ENCODE measurements at places on chromosomes 1 and 21.

GRCh38 chr1:18145851-18146618, 38.4 kb downstream of the IGSF21 start:
- DNase-seq, result no peak

DNA sequence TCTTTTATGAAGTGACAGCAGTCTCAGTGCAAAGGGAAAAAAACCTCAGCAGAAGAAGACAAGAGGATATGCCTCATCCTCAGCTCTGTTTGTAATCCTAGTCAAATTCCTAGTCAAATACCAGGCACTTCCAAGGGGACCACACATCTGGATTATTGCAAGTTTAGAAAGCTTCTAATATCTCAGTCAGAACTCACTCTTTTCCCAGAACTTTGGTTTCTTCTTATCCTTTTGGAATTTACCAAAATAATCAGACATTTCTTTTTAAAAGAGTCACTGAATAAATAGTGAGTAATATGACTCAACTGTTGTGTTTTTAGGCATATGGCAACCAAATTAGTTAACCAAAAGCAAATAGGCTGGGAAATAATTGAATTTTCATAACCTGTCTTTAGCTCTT, 47.8 kb downstream of the PRRX1 start:
- no peak for DNase-seq

DNA sequence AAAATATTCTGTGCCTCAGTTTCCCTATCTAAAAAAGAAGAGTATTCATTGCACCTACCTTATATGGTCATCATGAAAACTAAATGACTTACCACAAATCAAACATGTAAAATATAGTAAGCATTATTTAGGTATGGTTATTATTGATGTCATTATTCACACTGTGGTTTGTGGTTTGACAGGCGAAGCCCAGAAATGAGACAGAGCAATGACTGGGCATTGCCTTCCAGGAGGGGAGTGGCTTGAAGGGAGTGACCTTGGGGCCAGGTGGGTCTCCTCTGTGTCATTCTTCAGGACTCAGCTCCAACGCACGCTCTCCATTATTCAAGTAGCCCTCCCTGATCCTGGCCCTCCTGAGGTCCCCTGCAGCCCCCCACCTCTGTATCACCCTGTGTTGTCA, 133.7 kb downstream of the DMRTA2 start:
- no peak for DNase-seq

DNA sequence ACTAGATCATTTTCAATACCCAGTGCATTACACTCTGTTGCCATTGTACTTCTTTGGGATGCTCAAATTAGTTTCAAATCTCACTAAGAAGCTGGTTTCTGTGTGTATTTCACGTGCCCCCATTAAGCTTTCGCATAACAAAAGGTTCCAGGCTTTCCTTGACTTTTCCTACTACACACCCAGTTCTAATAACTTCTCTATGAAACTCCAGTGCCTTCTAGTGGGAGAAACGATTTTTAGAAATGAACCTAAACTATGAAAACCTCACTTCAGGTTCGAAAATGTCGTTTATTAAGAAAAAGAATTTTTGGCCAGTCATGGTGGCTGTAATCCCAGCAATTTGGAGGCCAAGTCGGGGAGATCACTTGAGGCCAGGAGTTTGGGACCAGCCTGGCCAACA, 2.8 kb downstream of the CFHR4 start:
- no peak for DNase-seq

DNA sequence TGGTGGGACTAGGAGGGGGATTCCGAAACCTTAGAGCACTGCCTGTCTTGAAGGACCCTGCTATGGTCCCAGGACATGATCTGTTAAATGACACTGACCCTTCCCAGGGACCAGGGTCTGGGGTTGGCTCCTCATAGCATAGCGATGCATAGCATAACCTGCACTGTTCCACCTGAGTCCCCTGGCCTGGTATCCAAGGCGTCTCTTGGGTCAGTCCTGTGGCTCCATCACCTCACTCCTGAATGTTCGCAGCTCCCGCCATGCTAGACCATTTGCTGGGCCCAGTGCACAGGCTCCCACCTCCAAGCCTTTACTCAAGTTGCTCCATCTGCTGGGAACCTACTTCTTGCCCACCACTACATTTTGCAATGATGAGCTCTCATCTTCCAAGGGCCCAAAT, 39.0 kb upstream of the MAGOH start:
- DNase-seq, result no peak

DNA sequence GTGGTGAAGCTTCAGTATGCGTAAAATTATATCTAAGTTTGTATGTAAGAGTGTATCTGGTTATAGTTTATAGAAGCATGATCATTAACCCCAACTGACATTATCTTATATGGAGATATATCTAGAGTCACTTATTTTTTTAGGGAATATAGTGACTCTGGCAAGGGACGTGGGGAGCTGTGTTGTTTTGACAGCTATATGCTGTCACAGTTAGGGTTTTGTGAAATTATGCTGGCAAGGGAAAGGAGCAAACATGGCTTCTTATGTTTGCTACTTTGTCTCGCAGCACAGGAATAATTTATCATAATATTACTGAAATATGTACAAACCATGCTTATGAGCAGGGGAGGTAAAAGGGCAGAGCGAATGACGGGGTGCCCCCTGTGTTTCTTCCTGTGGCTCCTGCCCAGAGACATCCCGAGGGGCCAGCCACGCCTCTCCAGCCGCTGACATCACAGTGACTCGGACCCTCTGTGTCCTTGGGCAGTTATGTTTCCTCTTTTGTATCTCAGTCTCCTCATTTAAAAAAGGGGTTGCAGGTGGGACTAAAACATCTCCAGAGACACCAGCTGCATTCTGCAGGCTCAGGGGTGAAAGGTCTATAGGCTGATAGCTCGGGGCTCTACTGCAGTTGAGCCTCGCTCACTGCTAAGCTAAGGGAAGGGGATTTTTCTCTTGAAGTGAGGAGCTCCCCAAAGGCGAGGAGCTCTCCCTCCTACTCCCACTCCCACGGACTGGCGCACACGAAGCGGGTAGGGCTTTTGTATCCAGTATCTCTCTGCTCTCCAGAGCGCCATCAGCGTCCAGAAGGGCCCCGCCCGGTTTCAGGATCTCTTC, 14.9 kb downstream of the A3GALT2 start:
- DNase-seq, result no peak

- no peak for DNase-seq
Measured at GRCh38 chr1:109626682-109627408, 7.2 kb downstream of the AMPD2 start.

DNA sequence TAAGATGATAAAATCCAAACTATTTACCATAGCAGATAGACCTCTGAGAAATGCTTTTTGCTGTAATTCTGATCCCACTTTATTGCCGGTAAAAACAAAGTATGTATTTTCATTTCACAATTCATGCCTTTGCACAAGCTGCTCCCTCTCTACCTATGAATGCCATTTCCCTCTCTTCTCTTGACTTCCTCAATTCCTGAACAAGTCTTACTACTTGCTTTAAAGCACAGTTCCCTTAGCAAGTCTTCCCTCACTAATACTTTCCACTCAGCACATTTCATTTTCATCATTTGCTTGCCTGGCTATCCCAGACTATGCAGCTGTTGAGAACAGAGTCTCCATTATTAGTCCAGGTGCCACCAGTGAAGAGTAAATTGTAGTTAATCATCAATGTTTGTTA, 13.8 kb downstream of the GPATCH2 start:
- no peak for DNase-seq

DNA sequence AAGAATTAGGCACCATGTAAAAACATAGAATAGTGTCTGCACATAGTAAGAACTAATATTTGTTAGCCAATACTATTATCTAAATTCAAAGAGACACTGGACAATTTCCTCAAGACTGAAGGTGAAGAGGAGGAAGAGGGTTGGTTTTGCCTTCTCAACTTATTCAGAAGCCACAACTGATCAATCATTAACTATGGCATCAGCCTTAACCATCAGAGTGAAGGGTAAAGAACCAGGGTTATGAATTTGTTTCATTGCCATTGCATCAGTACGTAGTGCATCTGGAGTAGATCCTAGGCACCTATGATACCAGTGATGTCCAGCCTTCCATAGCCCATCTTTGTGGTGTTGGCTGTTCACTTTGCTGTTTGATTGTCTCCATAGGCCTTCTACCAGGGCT, 421.7 kb upstream of the DEPDC1 start:
- DNase-seq, result no peak

DNA sequence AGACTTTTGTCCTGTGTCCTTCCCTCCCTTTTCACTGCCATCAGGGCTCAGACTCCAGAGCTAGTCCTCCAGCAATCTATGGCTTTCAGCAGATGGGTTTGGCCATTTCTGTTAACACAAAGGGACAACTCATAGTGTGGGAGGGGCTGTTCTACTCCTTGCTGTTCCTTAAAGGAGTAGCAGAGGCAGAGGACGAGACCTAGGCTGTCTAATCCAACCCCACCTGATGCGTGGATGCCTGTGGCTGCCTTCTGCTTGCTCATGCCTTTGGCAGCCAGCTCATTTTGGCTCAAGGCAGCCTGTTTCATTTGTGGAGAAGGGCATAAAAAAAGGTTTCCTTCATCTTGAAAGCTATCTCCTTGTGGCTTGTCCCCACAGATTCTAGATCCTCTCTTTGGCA, 27.0 kb downstream of the MFSD2A start:
- no peak for DNase-seq

DNA sequence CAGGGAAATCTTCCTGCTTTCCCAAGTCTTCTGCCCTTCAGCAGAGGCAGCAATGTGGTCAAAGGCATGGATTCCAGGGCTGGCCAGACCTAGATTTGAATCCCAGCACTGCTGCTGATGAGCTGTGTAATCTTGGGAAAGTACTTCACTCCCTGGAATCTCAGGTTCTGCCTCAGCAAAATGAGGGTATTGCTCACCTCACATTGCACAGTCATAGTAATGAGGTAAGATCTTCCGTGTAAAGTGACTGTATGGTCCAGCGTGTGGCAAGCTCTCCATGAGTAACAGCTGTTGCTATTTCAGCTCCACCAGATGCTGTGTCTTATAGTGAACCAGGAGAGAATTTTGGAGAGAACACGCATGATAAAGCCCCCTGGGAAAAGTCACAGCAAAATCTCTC, 56.1 kb upstream of the F3 start:
- DNase-seq, result no peak

- DNase-seq, result no peak
Measured at GRCh38 chr21:38878379-38879179, 72.8 kb downstream of the ETS2 start.

GRCh38 chr1:186207391-186208085, 167.5 kb downstream of the TPR start:
- DNase-seq, result no peak

GRCh38 chr1:57017717-57018116, 51.9 kb upstream of the C8B start:
- no peak for DNase-seq

DNA sequence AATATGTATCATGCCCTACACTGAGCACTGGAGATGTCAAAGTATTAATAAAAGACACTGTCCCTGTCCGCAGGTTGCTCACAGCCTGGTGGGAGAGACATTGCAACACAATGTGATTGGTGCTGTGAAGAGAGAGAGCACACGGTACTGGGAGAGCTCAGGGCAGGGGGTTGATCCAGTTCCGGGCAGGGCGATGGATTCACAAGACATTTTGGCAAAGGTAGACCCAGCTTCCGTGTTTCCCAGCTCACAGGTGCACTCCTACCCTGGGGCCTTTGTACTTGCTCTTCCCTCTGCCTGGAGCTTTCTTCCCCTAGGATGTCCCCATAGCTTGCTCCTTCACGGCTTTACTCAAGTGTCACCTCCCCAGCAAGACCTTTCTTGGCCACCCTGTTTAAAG, 1.4 kb downstream of the PLA2G5 start:
- DNase-seq, result no peak

GRCh38 chr1:92538048-92538412, 51.3 kb upstream of the GFI1 start:
- DNase-seq, result no peak

DNA sequence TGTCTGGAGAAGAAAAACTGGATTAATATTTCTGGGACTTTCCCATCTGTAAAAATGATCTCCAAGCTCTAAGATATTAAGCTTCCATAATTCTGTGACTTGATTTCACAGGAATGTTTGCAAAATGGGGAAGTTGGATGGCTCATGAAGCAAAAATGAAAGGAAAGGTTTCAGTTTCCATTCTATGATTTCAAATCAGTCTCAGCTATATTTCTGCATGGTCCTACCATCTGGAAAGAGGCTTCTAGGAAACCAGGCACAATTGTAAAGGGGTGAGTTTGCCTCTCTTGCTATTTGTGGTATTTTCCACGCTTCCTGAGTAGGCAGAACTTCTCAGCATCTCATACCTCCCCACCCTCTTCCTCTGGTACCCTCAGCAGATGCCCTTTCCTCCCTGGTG, 22.4 kb upstream of the ACTN2 start:
- no peak for DNase-seq

- DNase-seq, result no peak
Measured at GRCh38 chr1:7463526-7463925, 307.6 kb upstream of the VAMP3 start.

- DNase-seq, result no peak
Measured at GRCh38 chr21:25039461-25040380, 567.6 kb downstream of the MRPL39 start.

DNA sequence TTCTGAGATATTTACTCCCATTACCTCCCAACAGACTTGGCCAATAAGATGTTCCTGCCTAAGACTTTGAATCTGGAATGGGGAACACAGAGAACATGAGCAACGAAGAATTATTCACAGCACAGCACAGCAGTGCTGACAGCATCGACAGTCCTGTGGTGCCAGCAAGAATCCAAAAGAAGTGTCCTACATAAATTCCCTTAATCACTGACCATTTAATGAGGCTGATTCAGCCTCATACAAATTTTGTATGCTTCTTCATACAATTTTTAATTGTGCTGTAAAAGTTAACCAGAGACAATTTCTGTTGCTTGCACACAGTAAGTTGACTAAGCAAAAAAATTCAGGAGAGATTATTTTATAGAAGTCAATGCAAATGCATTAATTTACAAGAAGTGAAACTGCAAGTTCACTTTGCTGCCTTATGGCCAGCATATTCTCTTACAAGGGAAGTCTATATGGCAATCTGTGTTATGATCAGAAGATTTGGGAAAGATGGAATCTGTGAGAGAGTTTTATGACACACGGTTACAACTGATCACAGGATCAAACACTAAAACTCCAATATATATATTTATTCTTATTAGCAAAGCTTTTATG, 855.9 kb downstream of the LTN1 start:
- no peak for DNase-seq

GRCh38 chr1:7234471-7234755, 449.2 kb downstream of the CAMTA1 start:
- no peak for DNase-seq

- no peak for DNase-seq
Measured at GRCh38 chr1:195495720-195496635, 1112.3 kb downstream of the KCNT2 start.

DNA sequence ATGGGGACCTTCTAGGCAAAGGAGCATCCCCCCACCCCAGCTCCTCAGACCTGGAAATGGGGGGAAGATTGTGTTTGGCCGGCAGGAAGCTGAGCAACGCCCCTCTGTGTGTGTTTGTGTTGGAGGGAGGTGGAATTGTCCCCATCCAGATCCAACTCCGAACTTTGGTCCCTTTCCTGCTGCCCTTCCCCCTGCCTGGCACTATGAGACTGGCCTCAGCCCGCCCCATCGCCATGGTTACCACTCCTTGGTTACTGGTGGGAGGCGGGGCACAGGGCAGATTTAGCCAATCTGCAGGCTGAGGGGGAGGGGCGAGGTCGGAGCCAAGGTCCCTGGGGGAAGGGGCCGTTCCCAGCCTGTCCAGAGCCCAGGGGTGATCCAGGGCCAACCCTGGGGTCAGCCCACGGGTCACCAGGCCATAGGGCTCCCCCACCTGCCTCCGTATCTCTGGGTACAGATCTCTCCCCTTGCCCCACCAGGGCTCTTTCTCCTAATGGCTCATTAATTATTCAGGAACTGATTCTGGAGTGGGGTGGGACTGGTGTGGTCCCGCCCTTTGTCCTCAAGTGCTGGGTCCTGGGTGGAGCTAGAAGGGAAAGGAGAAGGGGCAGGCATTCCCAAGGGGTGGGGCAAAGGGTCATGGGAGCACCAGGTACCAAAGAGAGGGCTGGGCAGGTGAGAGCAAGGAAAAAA, 15.2 kb downstream of the PTPRF start:
- no peak for DNase-seq
